ENCODE measurements at places on chromosomes 3 and 15. TPM values are rescaled to one million over a fixed set of nuclear protein-coding genes. Genes with fewer than 3 reads are reported as not detected.

Gene LMAN1L
- not detected for total RNA-seq

Gene RHCG
- not detected for total RNA-seq

Gene SAMD7
- not detected for total RNA-seq

Gene NUP210
- 0.30 TPM for total RNA-seq

Gene CD276
- 175 TPM for total RNA-seq

Gene MDFIC2
- total RNA-seq = not detected

Gene SPRED1
- total RNA-seq = 57.9 TPM

Gene ZDHHC19
- not detected for total RNA-seq

Gene CYP1A2
- not detected for total RNA-seq

Gene SLC12A1
- total RNA-seq = not detected

Gene UBAP1L
- total RNA-seq = 2.8 TPM

Gene FANCD2
- total RNA-seq = 3.0 TPM

Gene ACKR4
- total RNA-seq = under 0.01 TPM

Gene SERPINI1
- total RNA-seq = 7.1 TPM

Gene TRAT1
- total RNA-seq = not detected

Gene TUSC7
- total RNA-seq = not detected

Gene LTF
- total RNA-seq = not detected

Gene STAC
- total RNA-seq = 0.88 TPM

Gene HSPBAP1
- total RNA-seq = 8.0 TPM

Gene WWTR1
- 56.1 TPM for total RNA-seq

Gene IL5RA
- total RNA-seq = not detected

Gene GALNT15
- total RNA-seq = 9.5 TPM

Gene IQCF2
- total RNA-seq = not detected

Gene AP3S2
- 86.1 TPM for total RNA-seq

Gene GOLGA8N
- total RNA-seq = 3.5 TPM

Gene ARPP21
- not detected for total RNA-seq

Gene INSYN1
- total RNA-seq = 0.23 TPM

Gene C3orf22
- not detected for total RNA-seq

Gene CADM2
- total RNA-seq = not detected

Gene PRRT3
- total RNA-seq = 2.4 TPM

Gene ANKRD63
- total RNA-seq = not detected

Gene GLDN
- under 0.01 TPM for total RNA-seq

Gene SLC51A
- total RNA-seq = not detected

Gene GNAT1
- total RNA-seq = not detected

Gene CCDC54
- total RNA-seq = not detected

Gene GOLGA8R
- 3.3 TPM for total RNA-seq

Gene NEO1
- total RNA-seq = 88.6 TPM

Gene GP9
- not detected for total RNA-seq

Gene UBL7
- 24.9 TPM for total RNA-seq

Gene SRGAP3
- 1.5 TPM for total RNA-seq

Gene MYZAP
- total RNA-seq = under 0.01 TPM

Gene PTX3
- total RNA-seq = 687 TPM

Gene C3orf62
- total RNA-seq = 1.5 TPM

Gene CLDN16
- 0.23 TPM for total RNA-seq

Gene P2RY14
- total RNA-seq = not detected

Gene KNG1
- total RNA-seq = not detected

Gene PRTG
- 1.2 TPM for total RNA-seq

Gene BSN
- 0.14 TPM for total RNA-seq

Gene GHSR
- total RNA-seq = not detected

Gene PPIB
- 1,167 TPM for total RNA-seq

Gene TMEM266
- not detected for total RNA-seq

Gene IL20RB
- 0.59 TPM for total RNA-seq

Gene SUCNR1
- total RNA-seq = not detected

Gene SLC12A8
- total RNA-seq = 33.5 TPM

Gene PLS1
- total RNA-seq = 2.7 TPM

Gene HTR3E
- total RNA-seq = not detected

Gene CNTN6
- total RNA-seq = 0.59 TPM

Gene SI
- total RNA-seq = not detected

Gene SCAANT1
- total RNA-seq = not detected

Data from smooth muscle cell of the umbilical artery (primary cell).